ENCODE measurements at places on chromosomes 1 and 21.

DNA sequence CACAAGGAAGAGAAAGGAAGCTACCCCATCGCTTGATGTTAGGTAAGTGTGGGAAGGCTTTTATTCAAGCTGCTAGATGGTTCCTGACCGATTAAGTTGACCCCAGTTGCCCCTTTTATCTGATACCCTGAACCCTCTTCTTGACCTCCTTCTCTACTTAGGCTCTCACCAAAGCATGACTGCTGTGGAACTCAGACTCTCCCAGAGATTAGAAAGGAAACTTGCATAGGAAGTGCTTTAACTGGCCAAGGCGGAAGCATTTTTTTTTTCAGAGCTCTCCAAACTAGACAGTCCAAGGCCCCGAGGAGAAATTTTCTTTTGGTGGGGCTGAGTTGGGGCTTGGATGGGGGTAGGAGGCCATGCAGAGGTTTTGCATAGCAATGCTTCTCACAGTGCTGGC is 101.3 kb upstream of the USP24 start:
- no peak for DNase-seq

DNA sequence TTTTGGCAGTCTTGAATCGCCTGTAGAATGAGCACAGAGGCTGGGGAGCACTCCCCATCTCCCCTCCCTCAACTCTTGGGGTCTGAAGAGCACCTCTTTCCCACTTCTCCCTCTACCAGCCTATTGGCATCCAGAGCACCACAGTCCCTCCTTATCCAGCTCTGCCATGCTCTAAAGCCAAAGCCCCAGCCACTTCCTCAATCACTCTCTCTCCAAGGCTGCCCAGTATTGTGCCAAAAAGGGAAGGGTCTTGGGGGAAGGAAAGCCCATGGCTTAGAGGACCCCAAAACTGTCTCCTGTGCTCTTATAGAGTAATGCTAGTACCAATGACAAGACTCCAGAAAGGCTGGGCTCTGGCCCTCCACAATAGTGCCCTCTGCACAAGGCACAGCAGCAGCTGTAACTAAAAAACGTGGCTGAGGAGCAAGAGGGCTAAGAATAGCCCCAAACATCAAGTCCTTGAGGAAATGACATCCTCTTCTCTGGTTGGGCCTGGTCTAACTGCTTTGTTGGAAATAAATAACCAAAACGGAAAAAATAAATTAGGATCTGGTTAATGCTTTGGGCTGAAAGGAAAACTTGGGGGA is 28.4 kb downstream of the SLC27A3 start:
- DNase-seq: no peak

DNA sequence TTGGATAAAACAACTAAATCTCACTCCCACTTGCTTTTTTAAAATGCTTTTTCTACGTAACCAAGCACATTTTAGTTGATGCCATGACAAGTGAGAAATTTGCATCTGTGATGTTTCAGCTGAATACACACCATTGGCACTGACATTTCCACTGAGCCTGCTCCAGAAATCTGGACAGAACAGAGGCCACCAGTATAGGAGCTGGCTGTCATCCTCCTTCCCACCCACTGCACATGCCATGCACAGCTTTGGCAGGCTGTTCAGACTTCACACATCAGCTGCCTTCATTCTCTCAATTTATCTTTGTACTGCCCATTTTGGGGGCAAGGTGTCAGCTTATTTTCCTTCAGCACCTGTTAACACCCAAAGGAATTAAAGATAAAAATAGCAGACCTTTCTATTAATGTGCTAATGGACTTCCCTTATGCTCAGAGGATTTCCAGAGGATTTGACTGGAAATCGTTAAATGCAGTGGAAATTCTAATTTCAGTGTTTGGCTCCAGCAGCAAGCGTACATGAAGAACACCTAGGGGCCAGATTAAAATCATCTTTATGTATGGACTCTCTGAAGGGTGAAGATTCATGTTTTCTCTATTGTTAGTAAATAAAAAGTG is 12.9 kb upstream of the PODN start:
- peak; percentile 17 for DNase-seq

- DNase-seq: no peak
Observed at GRCh38 chr1:206883160-206883559, 14.1 kb upstream of the IL24 start.

- no peak for DNase-seq
Observed at GRCh38 chr1:63929106-63929478, 155.3 kb downstream of the ROR1 start.

- DNase-seq: no peak
Observed at GRCh38 chr1:41475859-41476567, 8.5 kb downstream of the EDN2 start.

GRCh38 chr1:151485685-151486255 is 25.4 kb upstream of the CGN start:
- no peak for DNase-seq

GRCh38 chr1:233170741-233171140 is 124.8 kb downstream of the PCNX2 start:
- no peak for DNase-seq

GRCh38 chr1:107132195-107132594 is 8.6 kb upstream of the NTNG1 start:
- no peak for DNase-seq

DNA sequence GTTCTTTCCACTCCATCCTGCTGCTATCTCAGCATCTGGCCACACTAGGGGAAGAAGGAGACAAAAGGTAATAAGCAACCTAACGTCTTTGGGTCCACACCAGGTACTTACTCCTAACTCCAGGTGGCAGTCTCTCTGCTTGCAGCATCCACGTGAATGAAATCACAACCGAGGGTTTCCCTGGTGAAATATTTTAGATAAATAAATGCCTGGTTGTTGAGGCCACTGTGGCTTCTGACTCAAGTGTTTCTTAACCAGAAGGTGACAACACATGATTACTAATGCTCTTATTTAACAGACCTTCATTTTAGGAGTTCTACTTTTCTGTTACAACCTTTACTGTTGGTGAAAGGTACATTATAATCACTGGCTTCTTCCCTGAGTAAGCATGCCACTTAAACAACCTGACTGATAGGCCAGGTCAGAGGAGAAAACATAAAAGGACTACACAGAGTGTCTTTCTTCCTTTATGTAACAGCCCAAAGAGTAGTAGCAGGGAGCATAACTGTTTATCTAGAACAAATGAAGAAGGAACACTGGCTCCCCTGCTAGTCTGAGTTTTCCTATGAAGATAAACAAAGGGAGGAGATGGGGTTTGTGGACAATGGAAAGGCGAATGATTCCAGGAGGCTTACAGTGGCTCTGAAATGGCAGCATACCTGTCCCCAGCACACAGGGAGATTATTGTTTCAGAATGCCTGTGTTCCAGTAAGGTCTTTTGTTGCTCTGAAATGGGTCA is 59.9 kb downstream of the SYT6 start:
- no peak for DNase-seq

DNA sequence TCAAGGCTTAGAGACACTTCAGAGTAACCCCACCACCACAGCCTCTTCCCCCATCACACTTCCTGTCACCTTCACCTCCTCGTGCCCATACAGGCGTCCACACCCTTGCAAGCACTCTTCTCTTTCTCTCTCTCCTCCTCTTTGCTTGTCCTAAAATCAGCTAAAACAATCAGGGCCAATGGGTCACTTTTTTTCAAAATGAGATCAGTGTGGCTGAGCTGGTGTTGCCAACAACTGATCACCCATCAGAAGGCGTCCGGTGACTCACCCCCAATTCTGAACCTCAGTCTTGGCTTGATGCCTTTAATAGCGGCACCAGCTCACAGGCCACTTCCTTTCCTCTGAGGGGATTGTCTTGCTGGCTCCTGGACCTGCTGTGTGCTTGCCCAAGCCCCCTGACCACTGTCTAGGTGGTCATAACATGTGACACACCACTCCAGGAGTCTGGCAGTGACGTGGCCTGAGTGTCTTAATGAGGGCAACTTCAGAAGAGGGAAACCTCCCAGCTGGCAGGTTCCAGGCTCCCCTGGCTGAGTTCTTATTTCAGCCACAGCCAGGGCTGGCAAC is 1.6 kb downstream of the DRAXIN start:
- no peak for DNase-seq

DNA sequence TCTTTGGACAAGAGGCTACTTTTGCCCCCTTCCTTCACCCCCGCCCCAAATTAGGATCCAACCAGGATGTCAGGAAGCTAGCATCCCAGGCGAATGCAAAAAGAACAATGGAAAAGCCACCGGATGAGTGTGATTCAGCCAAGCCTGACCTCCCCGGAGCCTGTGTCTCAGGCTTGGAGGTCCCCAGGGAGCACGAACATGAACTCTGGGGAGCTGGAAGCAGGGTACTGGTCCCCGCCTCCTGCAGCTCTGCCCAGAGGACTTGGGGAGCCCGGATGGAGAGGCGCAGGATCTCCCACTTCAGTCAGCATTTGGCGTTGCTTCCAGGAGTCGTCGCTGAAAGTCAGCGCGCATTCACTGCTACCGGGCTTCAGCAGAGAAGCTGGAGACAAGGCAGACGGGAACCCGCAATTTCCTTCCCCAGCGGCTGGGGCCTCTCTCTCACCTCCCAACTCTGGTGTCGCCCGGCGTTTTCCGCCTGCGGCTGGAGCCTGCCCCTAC is 1.8 kb upstream of the TBX15 start:
- no peak for DNase-seq

DNA sequence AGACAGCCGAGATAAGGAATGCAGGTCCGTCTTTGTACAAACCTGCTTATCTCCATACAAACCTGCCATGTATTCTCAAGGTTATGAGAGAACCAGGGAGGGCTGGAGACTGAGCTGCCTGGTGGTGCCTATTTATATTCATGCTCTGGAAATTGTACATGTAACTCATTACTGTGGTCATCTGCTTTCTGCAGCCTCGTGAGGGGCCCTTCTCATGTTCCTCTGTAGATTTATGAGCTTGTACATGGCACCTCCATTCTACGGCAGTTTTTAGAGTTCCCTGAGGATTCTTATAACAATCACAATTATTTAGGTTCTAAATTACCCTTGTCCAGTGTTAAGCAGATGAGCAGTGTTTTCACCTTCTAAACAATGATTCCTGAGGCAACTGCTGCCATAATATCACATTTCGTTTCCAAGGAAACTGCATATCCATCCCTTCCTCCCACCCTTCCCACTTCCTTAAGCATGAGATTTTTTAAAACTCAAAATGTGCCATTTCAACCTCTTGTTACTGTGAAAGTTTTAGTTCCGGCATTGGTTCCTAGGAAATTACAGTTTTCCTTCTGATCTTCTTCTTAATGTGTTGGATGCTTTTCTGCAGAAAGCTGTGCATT is 112.1 kb downstream of the ST6GALNAC3 start:
- DNase-seq: no peak

GRCh38 chr1:47532921-47533792 is 95.3 kb downstream of the FOXD2 start:
- DNase-seq: peak; percentile 57

DNA sequence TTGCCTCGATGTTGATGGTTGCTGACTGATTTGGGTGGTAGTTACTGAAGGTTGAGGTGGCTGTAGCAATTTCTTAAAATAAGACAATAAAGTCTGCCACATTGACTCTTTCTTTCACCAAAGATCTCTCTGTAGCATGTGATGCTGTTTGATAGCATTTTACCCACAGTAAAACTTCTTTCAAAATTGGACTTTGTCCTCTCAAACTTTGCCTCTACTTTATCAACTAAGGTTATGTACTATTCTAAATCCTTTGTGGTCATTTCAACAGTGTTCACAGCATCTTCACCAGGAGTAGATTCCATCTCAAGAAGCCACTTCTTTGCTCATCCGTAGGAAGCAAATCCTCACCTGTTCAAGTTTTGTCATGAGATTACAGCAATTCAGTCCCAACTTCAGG is 93.2 kb downstream of the PHTF1 start:
- no peak for DNase-seq

GRCh38 chr1:93766451-93766850 is 84.8 kb upstream of the BCAR3 start:
- no peak for DNase-seq

DNA sequence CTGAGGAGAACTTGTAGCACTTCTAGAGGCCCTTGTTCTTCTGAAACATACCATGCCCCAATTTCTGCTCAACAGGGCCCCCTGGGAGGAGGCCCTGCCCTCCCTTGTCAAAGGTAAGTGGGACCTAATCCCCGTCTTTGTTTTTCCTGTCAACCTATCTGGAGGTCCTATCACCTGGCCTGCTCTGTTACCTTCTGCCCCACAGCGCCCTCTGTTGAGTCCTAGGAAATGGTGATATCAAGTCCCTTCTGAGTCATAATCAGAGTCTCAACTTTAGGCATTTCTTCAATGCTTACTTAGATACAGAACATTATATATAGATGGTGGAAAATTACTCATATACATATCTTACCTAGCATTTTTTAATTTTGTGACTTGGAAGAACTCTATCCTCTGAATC is 28.2 kb upstream of the FCRL4 start:
- no peak for DNase-seq

DNA sequence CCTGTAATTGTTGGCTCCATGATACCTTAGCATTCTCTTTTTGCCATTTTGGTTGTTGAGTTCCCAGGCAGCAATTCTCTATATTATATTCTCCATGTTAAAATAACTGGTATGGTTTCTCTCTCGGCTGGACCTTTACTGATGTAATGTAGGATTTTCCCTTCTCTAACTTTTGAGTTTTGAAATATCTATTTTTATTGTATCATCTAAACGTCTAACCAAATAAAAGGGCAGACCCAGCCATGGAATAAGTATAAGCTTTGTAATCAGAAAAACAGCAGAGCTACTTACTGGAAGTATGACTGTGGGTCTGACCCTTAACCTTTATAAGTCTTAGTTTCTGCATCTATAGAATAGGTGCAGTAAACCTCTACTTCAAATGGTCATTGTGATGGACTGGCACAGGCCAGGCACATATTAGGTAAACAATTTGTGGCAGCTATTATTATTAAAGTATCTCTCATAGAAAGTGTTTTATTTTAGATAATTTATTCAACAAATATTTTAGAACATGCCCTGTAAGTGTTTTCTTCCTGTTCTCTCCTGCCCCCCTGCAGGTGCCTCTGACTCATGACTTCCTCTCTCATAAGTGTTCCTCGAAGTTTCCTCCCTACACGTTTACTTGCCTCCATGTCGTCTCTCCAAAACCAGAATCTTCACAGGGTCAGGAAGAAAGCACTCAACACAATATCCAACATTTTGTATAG is 224.9 kb upstream of the FGGY start:
- DNase-seq: no peak

- DNase-seq: no peak
Observed at GRCh38 chr1:111600886-111601386, 18.7 kb upstream of the RAP1A start.

- DNase-seq: no peak
Observed at GRCh38 chr21:26140164-26140579, 30.4 kb downstream of the APP start.

DNA sequence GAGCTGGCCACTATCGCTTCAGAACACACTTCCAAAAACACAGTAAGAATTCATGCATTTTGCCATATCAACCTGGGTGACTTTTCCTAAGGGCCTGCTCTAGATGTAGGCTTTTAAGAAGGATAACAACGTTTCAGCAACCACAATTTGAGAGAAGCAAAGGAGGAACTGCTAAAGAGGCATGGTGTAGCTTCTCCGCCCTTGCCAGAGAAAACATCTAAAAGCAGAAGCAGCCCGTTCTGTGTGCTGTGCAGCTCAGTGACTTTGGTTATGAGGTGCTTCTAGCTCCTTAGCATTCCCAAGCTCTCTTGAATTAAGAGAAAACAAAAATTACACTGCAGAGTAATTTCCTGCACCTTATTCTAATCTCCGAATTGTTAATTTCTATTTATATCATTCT is 2.7 kb downstream of the PER3 start:
- no peak for DNase-seq

GRCh38 chr1:53862507-53862906 is 24.4 kb upstream of the NDC1 start:
- peak; percentile 89 for DNase-seq

GRCh38 chr1:168319691-168320090 is 39.0 kb downstream of the TBX19 start:
- DNase-seq: no peak

All from NCI-H2171 (cell line).